ENCODE measurements at places on chromosomes 16 and 17. TPM values are rescaled to one million over a fixed set of nuclear protein-coding genes. Genes with fewer than 3 reads are reported as not detected.

Gene CCNF
- total RNA-seq = 1.1 TPM

Gene TEX19
- not detected for total RNA-seq

Gene CRISPLD2
- total RNA-seq = 29.1 TPM

Gene C16orf96
- 0.07 TPM for total RNA-seq

Gene ATP2A3
- 5.8 TPM for total RNA-seq

Gene PRDM7
- total RNA-seq = not detected

Gene CIBAR2
- not detected for total RNA-seq

Gene CLEC18C
- total RNA-seq = not detected

Gene RNF222
- total RNA-seq = not detected

Gene KRTAP4-3
- total RNA-seq = not detected

Gene MEOX1
- total RNA-seq = 11.1 TPM

Gene SPIRE2
- total RNA-seq = 0.77 TPM

Gene RHOT2
- total RNA-seq = 88.8 TPM

Gene SMPD3
- total RNA-seq = 1.2 TPM

Gene SOST
- not detected for total RNA-seq

Gene MPV17L
- 5.3 TPM for total RNA-seq

Data from left ventricle myocardium superior (tissue), 1 donor.